ENCODE measurements at places on chromosomes 12 and 14. TPM values are rescaled to one million over a fixed set of nuclear protein-coding genes. Genes with fewer than 3 reads are reported as not detected.

The PTPRQ gene
- 19.2 TPM for total RNA-seq

The GPR65 gene
- total RNA-seq = not detected

GRCh38 chr12:3951380-3952135 lies 78.4 kb upstream of the PARP11 start:
- DNase-seq = no peak

- DNase-seq = no peak
These were observed 121.4 kb downstream of the AACS start for GRCh38 chr12:125186471-125187147.

- no peak for DNase-seq
These were observed 23.5 kb downstream of the YEATS4 start for GRCh38 chr12:69383074-69383473.

DNA sequence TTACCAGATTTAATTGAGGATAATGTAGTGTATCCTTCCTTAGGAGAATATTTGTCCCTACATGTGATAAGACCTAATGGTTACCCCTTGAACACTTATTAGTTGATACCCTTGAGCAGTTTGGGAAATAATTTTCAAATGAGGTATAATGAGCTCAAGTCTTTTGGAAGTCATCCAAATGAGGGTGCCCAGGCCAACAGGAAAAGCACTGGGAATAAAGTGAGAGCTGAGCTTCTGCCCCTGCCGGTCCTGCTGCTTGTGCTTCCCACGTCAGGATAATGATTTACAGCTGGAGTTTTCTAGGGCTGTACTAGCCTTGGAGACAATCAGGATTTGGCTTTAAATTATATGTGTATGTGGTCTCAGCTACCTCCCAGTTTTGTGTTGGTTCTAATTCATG lies 178.8 kb upstream of the FRMD6 start:
- DNase-seq = no peak

GRCh38 chr14:21796916-21797315 lies 123.3 kb upstream of the OR4E1 start:
- no peak for DNase-seq

- DNase-seq = no peak
These were observed 25.5 kb upstream of the SNAPC1 start for GRCh38 chr14:61736751-61737150.

- no peak for DNase-seq
These were observed 1.3 kb downstream of the TRHDE start for GRCh38 chr12:72273499-72273837.

All from mesothelial cell of epicardium (in vitro differentiated cells).